ENCODE measurements at places on chromosomes 7 and 10.
A peak's percentile ranks its signal among the peaks of the same experiment; 100 is the strongest.

GRCh38 chr10:68428396-68429104, 21.5 kb upstream of the RUFY2 start:
- no peak for DNase-seq

GRCh38 chr7:50718876-50719275, 63.8 kb downstream of the GRB10 start:
- no peak for DNase-seq

GRCh38 chr7:155377838-155378579, 79.9 kb upstream of the EN2 start:
- DNase-seq, result no peak

- DNase-seq, result no peak
Measured at GRCh38 chr7:10875080-10875479, 98.6 kb upstream of the PHF14 start.

- peak; percentile 15 for DNase-seq
Measured at GRCh38 chr7:7641129-7641663, 644 bp downstream of the UMAD1 start.
